NCI-H1417 treated with DMSO at 0.1 percent for 48 hours (cell line): ENCODE measurements at places on chromosomes 6 and 20.

GRCh38 chr6:80226151-80226550 lies 119.7 kb downstream of the BCKDHB start:
- no peak for DNase-seq

DNA sequence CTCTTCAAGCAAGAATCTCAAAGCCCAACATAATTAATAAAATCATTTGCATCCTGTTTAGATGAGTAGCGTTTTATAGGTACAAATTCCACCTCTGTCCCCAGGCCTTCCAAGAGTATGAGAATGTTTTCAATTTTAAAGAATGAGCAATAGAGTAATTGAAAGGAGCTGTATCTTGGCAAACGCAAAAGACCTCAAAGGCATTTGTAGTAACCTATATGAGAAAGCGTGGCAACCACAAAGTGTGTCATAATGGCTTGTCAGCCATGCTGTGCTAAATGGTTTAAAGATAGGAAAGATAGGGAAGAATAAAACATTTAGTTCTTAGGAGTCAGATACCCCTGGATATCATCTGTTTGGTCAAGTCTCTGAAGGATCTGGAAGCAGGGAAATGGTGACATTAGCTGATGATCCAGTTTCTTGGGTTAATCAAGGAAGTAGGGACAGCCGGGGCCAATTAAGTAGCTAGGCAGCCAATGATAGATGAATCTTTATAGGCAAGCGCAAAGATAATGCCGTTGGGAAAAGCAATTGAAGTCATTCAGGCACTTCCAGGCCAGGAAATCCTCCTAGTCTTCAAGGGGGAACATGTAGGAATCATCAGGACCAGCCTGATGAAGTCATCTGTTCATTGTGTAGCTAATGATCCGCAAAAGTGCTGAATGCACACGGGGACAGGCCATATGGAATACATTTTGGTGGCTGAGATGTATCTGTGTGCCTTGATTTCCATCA lies 71.5 kb upstream of the ISM1 start:
- DNase-seq = no peak

- DNase-seq = no peak
These were observed 96.7 kb upstream of the SLC22A16 start for GRCh38 chr6:110573136-110573535.

- DNase-seq = no peak
These were observed 71.9 kb upstream of the SDHAF4 start for GRCh38 chr6:70494833-70495232.

- DNase-seq = no peak
These were observed 12.7 kb downstream of the DPPA5 start for GRCh38 chr6:73341335-73341734.

- DNase-seq = no peak
These were observed 324.2 kb upstream of the PREP start for GRCh38 chr6:105726902-105727655.

DNA sequence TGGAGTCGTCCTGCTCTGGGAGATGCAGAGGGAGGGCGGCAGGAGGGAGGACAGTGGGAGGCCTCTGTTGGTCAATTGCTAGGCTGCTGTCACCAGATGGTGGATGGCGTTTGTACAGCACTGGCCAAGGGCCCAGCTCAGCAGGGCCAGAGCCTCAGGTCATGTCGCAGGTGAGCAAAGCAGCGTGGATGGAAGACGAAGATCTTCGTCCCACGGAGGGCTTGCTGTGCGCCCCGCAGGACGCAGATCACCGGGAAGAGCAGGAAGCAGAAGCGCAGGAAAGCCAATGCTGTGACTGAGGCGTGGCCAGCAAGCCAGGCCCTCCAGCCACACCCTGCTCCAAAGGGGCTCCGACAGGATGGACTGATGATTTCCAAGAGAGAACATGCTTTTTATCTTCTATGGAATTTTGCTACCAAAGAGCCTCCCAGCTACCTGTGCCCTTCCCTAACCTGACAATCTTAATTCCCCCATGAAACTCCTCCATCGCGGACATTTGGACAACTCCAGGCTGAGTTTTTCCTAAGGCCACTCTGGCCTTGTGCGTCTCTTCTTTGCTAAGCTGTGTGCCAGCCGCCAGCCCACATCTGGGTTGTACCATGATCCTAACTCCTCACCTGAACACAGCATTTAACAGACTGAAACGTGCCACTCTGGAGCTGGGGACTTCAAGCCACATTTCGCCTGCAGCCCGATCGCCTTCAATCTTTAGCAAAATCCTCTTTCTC lies 3.5 kb upstream of the SLCO4A1 start:
- DNase-seq = no peak

- DNase-seq = no peak
These were observed 10.1 kb downstream of the PXMP4 start for GRCh38 chr20:33709905-33710541.

GRCh38 chr6:155832596-155832995 lies 377.0 kb upstream of the NOX3 start:
- no peak for DNase-seq

DNA sequence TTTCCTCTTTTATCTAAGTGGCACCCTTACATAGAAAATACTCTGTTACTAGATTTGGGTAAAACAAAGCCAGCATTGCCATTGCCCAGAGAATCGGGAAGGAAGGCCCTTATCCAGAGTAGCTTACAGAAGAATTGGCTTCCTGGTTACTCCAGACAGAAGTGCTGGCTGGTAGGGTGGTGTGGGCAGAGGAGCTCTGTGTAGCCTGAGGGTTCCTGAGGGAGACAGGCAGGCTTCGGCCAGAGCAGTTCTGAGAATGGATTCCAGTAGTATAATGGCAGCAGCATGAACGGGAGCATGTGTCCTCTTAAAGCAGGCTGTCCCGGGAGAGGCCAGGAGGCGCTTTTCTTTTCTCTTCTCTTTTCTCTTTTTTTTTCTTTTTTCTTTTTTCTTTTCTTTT lies 11.9 kb downstream of the CUL9 start:
- DNase-seq = no peak

DNA sequence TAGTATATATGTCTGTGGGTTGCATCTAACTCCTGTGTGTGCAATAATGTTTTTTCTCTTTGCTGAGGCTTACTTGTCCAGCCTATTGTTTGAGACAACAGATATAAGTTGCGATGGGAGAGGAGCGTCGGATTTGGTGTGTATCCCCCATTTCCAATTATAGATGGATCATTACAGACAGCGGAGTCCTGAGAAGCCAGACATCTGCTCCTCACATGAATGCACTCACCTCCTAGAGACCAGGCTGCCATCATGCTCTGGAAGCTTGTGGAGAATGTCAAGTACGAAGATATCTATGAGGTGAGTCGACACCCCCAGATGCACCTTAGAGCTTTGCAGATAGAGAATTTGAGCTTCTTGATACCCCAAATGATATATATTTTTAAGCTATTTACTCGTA lies at the start of gene TFAP2B:
Gene TFAP2B (plus strand): TSS at position 199 of the 400 bp plus-strand sequence. CDS start 21 bp downstream, at position 220.
- no peak for DNase-seq

DNA sequence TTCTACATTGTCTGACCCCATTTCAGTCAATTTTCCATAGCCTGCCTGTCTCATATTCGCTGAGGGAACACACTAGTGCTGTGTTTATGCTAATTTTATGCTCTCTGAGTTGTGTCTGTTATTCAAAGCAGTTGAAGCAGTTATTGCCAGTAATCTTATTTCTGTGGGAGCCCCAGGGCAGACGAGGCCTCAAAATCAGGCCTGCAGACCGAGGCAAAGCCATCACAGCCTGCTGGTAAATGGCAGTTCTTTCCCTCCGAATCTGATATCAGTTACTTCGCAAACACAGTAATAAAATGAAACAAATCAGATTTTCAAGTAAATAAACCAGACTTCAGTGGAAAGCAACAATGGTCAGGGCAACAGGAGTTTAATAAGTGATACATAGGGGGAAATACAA lies 508.4 kb downstream of the PKHD1 start:
- DNase-seq = no peak

- peak; percentile 84 for DNase-seq
These were observed 156.9 kb downstream of the ARID1B start for GRCh38 chr6:156934069-156934460.

- DNase-seq = no peak
These were observed 831.2 kb downstream of the KIF16B start for GRCh38 chr20:15742087-15742486.

DNA sequence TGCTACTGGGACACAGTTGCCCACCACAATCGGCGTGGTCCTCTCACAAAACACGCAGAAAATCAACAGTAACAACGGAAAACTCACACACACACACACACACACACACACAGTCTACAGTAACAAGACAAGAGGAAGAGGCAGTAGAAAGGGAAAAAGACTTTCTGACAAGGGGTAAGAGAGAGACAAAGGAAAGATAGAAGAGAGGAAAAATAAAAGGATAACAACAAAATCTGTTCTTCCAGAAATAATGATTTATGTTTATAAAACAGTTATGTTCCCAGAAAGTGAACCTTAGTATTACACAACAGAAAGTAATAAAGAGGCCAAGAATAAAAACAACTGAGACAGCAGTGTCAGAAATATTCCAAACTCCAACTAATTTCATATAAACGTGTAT lies 2.9 kb downstream of the RANBP9 start:
- no peak for DNase-seq

DNA sequence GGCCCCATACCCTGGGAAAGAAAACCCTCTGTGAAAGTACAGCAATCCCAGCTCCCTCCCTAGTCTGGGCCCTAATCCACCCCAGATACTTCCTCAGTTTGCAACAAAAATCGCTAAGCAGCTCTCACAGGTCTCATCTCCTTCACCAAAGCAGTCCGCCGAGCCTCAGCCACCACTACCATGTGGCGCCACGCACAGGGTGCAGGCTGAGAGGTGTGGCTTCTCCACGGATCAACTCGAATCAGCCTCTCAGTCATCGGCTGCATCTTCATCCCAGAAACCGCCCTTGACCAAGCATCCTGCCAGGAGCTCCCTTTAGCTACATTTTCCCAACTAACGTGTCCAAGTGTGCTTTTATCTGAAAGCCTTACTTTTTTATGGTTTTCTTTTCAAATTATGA lies 50.7 kb downstream of the ANKRD60 start:
- DNase-seq = no peak

- no peak for DNase-seq
These were observed 92.0 kb upstream of the PAX1 start for GRCh38 chr20:21613512-21613911.

- DNase-seq = no peak
These were observed 1.4 kb upstream of the EPM2A start for GRCh38 chr6:145736661-145737144.

GRCh38 chr6:36655085-36655724 lies 23.3 kb upstream of the CDKN1A start:
- DNase-seq = no peak

DNA sequence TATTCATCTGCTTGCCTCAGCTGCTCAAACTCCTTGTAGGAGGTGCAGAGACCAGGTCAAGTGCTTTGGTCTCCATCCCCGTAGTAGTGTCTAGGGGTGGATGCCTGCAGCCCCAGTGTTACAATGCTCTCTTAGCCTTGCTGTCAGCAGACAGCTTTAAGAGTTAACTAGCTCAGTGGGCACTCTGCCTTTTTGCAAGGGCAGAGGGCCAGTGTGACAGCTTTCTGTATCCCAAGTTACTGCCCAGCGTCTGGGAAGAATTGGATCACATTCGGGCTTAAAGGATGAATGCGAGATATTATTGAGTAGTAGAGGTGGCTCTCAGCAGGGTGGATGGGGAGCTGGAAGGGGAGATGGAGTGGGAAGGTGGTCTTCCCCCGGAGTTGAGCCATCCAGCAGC lies 339.9 kb upstream of the RNF217 start:
- no peak for DNase-seq

- no peak for DNase-seq
These were observed 48.2 kb upstream of the RALY start for GRCh38 chr20:33945391-33946081.
